ENCODE measurements at places on chromosomes 16 and 17.

GRCh38 chr16:48961546-48961945 is 320.1 kb downstream of the CBLN1 start:
- DNase-seq: no peak

- no peak for DNase-seq
These were observed 354.0 kb downstream of the CDH13 start for GRCh38 chr16:82980810-82981209.

DNA sequence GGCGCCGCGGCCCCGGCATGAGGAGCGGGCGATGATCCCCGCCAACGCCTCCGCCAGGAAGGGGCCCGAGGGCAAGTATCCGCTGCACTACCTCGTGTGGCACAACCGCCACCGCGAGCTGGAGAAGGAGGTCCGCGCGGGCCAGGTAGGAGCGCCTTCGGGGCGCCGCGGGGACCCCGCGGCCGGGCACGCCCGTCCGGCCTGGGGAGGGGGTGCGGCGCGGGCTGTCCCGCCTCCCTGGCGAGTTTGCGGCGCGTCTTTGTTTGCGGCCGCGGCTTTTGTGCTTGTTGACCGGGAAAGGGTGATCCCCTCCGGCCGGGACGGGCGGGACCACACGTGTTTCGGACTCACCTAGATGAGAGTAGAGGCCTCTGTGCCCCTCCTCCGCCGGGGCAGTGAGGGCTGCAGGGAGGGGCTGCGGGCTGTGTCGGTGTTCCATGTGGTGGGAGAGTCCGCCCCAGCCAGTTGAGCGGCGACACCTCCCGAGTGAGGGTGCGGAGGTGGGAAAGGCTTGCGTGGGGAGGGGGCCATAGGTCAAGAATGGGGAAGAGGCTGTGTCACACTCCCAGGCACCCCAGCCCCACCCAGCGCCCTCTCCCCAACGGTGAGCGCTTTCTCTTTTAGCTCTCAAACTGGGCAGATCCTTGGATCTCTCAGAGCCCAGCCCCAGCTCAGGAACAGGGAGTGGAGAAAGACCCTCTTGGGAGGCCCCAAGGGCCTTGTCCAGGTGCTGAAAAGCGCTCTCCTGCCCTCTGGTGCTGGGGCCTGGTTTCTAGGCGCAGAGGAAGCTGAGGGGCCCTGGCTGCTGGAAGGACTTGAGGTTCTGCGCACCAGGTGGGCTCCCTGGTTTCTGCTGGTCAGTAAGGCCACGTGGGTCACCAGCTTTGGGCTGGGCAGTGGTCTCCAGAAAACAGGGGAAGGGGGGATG is 923 bp downstream of the ANKRD13B start:
- DNase-seq: no peak

DNA sequence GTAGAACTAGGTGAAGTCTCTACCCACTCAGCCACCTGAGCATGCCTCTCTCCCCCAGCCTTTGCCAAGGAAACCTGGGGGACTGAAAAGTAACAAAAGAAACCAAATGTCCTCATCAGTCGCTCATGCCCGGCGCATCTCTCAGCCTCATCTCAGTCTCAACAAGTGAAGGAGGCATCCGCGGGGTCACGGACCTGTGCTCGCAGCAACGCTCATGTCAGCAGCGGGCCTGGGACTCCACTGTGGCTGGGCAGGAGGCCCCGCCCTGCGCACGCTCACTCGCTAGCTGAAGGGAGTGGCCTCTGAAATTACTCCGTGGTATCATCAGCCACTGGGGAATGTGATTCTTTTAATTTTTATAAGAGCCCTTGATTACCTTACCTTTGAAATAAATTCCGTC is 31.3 kb downstream of the MAP1LC3B start:
- DNase-seq: no peak

DNA sequence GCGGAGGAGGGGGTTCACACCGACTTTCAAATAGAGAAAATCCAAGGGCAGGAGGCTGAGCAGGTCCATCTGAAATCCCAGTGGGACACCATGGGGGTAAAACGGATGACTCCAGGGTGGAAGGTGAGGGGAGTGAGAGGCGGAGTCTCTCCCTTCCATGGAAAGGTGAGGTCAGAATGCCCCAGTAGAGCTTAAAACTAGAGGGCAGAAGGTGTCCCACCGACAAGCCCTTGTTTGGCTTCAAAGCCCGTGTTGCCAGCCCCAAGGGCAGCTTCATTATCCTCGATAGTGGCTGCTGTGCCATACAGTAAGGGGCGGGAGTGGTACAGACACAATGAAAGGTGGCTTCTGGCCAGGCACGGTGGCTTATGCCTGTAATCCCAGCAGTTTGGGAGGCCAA is 55.7 kb downstream of the CNGB1 start:
- DNase-seq: no peak

- DNase-seq: peak; percentile 33
These were observed 2.0 kb downstream of the RRAD start for GRCh38 chr16:66923247-66923731.

DNA sequence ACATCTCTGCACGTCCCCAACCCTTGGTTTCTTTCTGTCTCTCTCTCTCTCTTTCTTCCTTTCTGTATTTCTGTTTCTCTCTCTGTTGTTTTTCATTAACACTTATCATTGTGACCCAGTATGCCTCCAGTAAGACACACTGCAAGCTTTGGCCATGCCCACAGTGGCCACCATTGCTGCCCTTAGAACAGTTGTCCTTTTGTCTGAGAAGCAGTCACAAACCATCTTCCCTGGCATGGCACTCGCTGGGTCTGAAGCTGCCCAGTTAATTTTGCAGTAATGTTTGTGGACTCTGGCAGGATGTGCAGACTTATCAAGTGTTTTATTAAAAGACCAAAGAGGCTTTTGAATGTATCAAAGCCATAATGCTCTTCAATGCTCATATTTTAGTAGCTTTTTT is 146.9 kb downstream of the MSI2 start:
- no peak for DNase-seq

- no peak for DNase-seq
These were observed 1.0 kb upstream of the YPEL3 start for GRCh38 chr16:30096862-30097563.

GRCh38 chr17:27398691-27399090 is 57.6 kb upstream of the KSR1 start:
- DNase-seq: no peak
